ENCODE measurements at places on chromosomes 12 and 14.

DNA sequence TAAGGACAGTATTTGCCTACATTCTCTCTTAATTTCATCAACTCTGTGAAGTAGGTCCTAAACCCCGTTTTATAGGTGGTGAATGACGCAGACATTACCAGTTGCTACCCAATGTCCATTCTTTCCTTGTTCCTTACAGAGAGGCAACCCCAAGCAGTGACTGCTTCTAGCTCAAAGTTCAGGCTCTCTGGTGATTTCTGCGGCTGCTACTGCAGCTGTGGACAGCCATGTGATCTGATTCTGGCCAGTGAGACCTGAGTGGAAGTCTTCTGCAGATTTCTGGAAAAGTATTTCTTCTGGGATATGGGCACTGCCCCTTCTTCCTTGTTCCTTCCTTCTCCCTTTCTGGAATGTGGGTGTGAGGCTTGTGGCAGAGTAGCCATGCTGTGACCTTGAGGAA lies 82.9 kb downstream of the ARF6 start:
- DNase-seq: no peak

DNA sequence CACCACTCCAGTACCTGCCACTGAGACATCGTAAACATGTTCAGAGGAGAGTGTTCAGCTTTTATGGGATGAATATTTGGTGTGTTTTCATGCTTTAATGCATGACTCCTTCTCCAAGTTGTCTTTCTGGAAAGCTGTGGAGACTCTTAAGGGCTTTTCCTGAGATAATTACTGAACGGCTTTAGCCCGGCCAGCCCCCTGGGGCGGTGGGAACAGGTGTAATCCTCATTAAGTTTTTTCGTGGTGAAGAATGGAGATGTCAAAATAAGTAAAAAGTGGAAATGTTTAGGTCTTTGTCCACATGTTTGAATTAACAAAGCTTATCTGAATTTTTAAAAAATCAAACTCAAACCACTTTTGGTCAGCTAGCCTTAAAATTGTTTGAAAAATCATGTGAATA lies 1.5 kb downstream of the SYNE2 start:
- DNase-seq: no peak

GRCh38 chr12:7241404-7242005 lies 52.0 kb downstream of the PEX5 start:
- DNase-seq: no peak

GRCh38 chr12:52280319-52280795 lies 5.9 kb downstream of the KRT86 start:
- peak; percentile 67 for DNase-seq

- DNase-seq: no peak
These were observed 518.7 kb upstream of the MGAT4C start for GRCh38 chr12:86774841-86775388.

GRCh38 chr12:6767353-6768319 lies 1.5 kb downstream of the PTMS start:
- peak; percentile 68 for DNase-seq

DNA sequence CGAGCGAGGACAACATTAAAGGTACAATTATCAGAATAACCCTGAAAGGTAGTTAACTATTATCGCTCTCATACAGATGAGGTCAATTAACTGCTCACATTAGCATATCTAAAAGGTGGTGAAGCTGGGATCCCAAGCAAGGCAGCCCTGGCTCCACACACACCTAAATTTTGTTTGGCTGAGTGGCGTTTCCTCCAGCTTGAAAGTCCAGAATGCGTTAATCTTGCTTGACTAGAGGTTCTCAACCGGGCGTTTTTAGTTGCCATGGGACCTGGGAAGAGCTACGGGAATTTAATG lies 531 bp downstream of the DLGAP5 start:
- DNase-seq: no peak

Data from HepG2 (cell line).